ENCODE measurements at places on chromosomes 6 and 20.

DNA sequence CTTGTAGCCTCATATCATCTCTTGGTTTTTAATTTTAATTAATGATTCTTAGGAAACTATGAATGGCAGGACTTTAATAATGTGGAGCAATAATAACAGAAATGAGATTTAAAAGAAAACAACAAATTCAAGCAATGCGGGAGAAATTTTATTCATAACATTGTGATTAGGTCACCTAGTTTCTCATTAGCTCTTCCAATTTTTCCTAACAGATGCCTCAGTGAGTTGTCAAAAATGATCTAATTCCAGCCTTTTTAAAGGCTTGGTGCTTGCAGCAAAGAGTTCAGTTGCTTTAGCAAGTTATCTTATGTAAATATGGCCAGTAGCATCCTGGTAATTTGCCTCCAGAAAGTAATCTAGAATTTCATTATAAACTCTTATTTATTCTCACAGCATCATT, 20.4 kb downstream of the PDE7B start:
- peak; percentile 86 for DNase-seq

DNA sequence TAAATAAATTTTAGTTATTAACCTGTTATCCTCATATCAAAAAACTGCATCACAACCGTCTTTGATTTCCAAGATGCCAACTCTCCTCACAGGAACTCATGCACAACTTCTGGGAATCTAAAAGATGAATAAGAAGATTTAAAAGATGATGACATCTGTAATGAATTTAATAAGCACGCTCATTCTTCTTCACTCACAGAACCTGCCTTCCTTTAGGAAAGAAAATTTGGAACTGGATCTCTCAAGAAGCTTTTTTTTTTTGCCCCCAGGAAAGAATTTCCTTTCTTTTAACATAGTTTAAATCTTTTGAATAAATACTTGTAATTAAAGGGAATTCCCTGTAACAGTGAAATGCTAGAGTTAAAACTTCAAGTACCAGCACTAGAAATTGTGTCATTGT, 161.5 kb downstream of the HIVEP2 start:
- DNase-seq = peak; percentile 42

DNA sequence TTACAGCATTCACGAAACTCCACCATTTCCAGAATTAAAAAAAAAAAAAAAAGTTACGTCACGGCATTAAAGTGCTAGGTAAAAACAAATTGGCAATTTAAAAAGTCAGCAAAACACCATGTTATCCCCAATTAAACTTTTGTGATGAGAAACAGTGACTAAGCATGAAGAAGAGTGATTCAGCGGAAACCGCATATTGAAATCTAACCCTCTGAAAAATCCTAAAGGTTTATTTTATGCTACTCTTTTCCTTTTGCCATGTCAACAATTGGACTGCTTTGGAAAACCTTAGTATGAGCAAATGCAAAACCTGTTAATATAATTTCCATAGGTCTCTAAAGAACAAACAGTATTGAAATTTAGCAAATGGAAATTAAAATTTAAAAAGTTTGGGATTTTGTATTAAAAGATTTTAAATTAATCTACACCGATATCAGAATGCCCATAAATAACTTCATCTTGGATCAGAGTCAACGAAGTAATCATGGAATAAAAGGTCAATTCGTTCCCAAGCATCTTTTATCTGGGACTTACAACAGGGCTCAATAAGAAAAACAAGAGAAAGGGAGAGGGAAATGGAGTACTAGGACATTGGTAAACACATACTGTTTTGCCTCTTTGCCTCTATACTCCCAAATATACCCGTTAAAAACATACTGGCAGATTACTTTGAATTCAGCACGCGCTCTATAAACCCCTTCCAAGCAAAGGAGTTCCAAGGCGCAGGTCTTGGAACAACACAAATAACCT, 1.1 kb downstream of the FBXO30 start:
- DNase-seq = peak; percentile 70

GRCh38 chr6:31035862-31036497, 25.7 kb downstream of the MUC22 start:
- no peak for DNase-seq

GRCh38 chr20:38932457-38933120, 6.4 kb downstream of the FAM83D start:
- DNase-seq = peak; percentile 51

Measured in EL (cell line).